RKO (cell line): ENCODE measurements at places on chromosomes 11 and 22.

- DNase-seq: no peak
Observed at GRCh38 chr11:85755285-85755684, 55.7 kb downstream of the SYTL2 start.

- DNase-seq: no peak
Observed at GRCh38 chr11:109972181-109972715, 120.9 kb upstream of the ZC3H12C start.

- DNase-seq: no peak
Observed at GRCh38 chr22:43038325-43038724, 23.4 kb upstream of the PACSIN2 start.

DNA sequence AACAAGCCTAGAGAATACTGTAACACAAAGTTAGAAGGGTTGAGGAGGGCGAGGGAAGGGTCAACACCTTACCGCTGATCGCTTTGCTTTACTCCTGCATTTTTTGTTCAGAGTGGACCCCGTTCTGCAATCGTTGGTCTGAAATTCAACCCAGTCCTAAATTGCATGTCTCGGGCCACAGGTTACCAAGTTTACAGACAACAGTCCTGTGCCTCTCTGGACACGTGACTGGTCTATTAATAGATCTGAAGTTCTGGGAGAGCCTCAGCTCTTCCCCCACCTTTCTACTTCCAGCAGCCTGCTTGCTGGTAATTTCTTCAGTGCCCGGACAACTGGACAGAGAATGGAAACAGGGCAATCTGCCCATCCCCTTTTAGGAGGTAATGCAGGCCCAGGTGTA is 74.2 kb downstream of the STIM1 start:
- DNase-seq: no peak

- no peak for DNase-seq
Observed at GRCh38 chr22:35462498-35463230, 62.7 kb downstream of the MCM5 start.
